ENCODE measurements at places on chromosomes 2 and 18.

GRCh38 chr2:61478086-61478485 lies 7.2 kb upstream of the USP34 start:
- DNase-seq = no peak

DNA sequence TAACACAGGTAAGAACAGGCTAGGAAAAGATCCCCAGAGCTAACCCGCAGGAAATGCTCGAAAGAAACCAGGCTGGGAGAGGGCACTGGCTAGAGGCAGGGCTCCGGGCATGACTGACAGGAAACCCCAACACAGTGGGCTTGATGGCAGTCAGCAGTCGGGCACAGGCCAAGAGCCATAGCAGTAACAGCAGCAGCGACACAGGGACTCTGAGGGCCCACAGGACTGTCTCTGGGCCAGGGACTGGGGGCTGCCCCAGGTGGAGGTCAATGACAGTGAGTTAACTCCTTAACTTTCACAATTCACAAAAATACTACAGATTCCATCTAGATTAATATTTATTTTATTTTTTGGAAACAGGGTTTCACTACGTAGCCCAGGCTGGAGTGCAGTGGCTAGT lies 37.3 kb upstream of the ASPRV1 start:
- DNase-seq = no peak

GRCh38 chr2:85774126-85774978 lies 20.6 kb downstream of the ATOH8 start:
- no peak for DNase-seq

DNA sequence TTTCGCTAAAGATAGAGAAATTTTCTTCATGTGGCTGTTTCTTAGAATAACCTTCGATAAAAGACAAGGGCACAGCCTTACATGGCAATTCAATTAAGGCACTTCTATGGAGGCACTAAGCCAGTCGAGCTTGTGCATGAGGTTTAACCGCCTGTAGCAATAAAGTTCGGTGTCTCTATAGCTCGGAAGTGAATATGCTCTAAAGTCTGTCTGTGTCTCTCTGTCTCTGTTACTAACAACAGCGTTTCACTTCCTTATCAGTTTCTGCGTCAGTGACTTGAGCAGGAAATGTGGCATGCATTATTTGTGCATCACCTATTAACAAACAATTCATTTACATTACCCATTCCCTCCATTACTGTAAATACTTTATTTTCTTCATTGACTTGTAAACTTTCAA lies 365.1 kb upstream of the NETO1 start:
- DNase-seq = no peak

DNA sequence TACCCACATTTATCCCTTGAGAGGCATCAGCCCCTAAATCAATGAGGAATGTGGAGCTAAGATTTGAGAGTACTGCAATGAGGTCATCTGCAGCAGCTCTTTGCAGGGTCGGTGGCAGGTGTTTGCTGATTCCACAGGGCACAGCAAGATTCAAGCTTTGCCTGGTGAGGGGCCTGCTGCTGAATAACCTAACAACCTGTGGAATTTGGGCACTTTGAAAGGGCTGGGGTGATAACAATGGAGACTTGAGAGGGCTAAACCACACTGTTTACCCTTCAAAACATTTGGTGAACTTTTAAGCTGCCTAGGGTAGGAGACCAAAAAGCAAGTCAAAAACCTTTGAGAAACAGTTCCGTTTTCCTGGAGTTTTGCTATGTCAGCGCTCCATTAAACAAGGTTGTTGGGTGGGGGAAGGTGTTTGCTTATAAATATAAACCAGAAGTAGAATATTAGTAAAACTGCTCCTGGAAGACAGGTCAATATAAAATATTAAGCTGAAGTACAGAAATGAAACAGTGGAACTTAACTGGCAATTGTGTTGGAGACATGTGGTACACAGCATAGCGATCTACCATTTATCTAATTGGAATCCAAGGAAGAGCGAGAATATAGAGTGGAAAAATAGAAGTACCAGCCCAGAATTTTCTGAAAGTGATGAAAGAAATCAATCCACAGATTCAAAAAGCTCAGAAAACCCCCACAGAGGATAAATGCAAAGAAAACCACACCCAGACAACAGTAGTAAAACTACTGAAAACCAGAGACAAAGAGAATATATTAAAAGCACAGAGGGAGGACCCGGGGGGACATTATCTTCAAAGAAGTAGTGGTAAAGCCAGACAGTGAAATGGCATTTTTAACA lies 15.7 kb downstream of the COPS8 start:
- DNase-seq = no peak

DNA sequence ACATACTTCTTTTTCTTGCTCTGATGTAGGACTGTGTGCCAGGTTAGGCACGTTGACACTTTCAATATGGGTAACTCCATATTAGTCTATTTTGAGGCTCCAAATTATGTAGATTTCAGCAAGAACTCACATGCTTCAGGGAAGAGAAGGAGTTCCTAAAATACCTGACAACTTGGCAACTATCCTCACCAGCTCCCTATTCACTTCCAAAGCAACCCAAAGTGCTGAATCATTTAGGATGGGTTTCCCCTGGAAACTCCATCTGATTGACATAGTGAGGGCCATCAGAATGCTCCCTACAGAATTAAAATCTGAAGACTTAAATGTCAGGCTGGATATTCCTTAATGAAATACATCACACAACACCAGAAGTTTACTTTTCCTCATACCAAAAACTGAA lies 32.5 kb upstream of the NFU1 start:
- DNase-seq = no peak

GRCh38 chr18:22355598-22355997 lies 62.1 kb downstream of the CTAGE1 start:
- no peak for DNase-seq

DNA sequence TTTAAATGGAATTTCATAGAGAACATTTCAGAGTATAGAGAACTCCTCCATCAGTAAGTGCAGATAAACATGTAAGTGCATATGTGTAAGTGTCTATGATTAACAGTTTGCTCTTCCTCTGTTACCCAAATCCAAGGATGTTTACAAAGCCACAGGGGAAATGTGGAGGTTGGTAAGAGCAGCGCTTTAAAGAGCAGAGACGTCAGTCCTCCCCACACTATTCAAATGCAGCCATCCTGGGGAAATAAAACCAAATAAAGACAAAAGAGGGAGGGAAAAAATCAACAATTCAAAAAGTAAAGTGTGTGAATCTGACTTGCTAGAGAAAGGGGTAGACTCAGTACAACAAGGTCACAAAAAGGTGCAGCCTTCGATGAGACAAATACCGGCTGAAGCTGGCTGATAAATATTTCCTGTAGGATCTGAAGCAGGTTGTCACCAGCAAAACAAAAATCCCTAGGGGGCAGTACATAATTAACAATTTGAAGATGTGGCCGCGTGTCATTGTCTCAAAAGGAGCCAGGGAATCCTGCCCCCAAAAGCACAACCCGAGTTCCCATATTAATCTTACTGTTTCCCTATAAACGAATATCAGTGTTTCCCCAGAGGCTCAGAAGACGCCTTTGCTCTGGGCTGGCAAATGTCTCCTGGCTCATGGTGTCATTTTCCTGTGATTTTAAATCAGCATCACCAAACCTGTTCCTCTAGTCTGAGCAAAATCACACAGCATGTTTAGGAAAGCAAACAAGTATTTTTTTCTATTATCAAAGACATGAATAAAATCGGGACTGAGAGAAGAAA lies 216.5 kb downstream of the CDCA7 start:
- DNase-seq = peak; percentile 63

DNA sequence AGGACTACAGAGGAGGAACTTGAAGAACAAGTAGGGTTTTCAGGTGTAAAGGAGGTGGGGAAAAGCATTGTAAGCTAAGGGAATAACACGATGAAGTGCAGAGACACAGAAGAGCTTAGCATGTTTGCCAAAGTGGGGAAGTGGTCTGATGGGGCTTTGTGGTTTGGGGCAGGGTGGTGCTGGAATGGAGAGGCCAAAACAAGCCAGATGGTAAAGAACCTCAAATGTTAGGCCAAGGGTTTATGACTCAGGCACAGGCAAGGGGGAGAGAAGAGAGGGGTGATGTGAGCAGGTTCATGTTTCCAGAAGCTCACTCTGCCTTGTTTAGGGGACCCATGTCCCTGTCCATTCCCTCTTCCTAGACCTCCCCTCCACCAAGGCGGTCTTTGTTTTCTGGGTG lies 104.5 kb upstream of the YWHAQ start:
- no peak for DNase-seq

DNA sequence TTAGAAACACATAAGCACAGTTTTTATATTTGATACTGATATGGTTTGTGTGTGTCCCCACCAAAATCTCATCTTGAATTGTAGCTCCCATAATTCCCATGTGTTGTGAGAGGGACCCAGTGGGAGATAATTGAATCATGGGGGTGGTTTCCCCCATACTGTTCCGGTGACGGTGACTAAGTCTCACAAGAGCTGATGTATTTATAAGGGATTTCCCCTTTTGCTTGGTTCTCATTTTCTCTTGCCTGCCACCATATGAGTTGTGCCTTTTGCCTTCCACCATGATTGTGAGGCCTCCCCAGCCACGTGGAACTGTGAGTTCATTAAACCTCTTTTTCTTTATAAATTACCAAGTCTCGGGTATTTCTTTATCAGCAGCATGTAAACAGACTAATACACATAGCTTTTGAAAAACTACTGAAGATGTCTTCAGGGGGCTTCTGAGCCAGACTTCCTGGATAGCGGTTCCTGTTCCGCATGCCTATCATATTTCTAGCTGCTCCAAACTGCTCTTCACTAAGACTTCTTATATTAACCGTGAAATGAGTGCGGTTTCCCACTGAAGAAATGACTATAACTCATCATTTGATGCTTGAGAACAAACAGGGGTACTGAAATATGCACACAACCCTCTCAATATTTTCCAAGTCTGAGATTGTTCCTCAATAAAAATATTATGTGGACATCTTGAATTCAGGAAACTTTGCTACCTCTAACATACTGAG lies 75.8 kb downstream of the SPHKAP start:
- DNase-seq = no peak

GRCh38 chr2:36696533-36696932 lies at the start of gene VIT:
Gene VIT (plus strand): TSS chr2:36696707. CDS start chr2:36716371, 19,664 bp downstream.
- DNase-seq = no peak

GRCh38 chr2:41902897-41903296 lies 144.9 kb upstream of the PKDCC start:
- no peak for DNase-seq

DNA sequence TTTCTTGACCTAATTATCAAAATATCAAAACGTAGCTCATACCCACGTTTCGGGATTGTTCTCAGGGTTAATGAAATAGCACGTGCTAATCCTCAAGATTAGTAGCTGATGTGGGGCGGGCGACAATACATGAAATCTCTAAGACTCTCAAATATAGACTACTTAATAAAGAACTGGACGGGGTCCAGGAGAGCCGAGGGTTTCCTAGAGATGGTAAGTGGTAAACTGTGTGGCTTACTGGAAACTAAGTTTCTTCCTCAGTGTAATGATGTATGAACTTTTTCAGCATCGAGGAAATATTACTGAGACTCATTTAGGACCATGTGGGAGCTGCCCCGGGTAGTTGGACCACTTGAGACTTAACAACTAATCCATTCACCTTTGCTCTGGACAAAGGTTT lies 453.3 kb upstream of the SALL3 start:
- no peak for DNase-seq

- no peak for DNase-seq
These were observed 53.9 kb downstream of the PRKRA start for GRCh38 chr2:178397002-178397605.

GRCh38 chr2:74585406-74586185 lies 31.1 kb downstream of the DOK1 start:
- no peak for DNase-seq

- DNase-seq = no peak
These were observed 208.7 kb upstream of the STK17B start for GRCh38 chr2:196380098-196380497.

GRCh38 chr2:58557176-58557575 lies 316.1 kb upstream of the FANCL start:
- no peak for DNase-seq

- DNase-seq = no peak
These were observed 955.4 kb upstream of the FANCL start for GRCh38 chr2:59196491-59196890.

DNA sequence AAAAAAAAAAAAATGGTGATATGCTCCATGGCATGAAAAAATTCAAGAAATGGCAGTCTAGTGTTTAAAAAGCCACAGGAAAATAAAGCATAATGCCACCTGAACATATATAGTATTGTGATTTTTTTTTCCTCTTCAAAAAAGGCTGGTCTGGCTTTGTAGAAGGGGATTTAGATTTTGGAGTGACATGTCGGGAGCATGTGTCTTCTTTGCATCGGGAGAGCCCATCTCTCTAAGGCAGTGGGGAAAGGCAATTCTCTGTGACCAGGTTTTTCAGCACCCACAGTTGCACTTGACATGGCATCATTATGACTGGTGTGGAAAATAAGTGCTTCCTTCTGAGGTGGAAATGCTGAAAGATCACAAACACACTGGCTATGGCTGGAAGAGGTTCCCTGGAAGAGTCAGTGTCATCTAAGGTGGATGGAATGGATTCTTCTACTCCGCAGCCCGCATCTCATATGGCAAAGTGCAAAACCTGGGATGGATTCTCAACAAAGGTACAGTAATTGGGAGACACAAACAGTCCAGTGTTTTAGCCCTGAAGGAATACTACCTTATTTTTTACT lies 172.5 kb downstream of the AGAP1 start:
- DNase-seq = peak; percentile 47

GRCh38 chr2:143852759-143853158 lies 667.2 kb downstream of the ZEB2 start:
- no peak for DNase-seq

- no peak for DNase-seq
These were observed 86.4 kb downstream of the XRCC5 start for GRCh38 chr2:216195565-216196029.

DNA sequence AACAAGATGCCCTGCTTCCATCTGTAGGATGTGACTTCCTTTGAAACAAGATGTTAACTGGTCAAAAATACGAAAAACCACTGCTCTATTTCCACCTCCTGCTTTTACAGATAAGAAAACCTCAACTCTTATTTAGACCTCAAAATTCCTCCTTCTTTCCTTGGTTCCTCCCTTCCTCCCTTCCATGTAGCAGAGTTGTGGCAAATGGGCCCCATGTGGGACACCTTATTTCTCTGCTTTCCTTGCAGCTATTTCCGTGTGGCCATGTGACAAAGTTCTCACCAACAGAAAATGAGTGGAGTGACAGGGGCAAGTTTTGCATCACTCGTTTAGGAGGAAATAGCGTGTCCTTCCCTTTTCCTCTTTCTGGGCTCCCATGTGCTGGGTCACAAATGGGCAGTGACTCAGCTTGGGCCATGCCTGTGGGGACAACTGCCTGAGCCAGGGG lies 69.4 kb upstream of the SMAD2 start:
- DNase-seq = no peak

- DNase-seq = no peak
These were observed 19.5 kb upstream of the YWHAQ start for GRCh38 chr2:9650119-9650821.

DNA sequence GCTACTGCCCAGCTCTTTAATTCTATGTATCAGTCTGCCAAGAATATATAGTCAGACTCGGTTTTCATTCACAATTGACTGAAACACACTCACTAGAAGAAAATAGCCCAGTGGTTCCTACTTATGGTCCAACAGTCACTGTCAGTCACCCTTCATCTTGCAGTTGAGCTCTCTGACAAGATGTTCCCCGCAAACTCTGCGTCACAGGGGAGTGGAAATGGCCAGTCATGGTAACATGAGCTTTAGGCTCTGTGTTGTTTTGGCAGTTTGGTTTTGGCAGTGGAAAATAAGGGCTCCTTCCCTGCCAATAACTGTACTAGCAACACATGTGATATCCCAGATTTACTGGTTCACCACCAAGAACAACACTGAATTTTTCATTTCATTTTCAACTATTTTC lies 122.5 kb downstream of the PRPF40A start:
- no peak for DNase-seq

GRCh38 chr2:45759310-45759851 lies 107.9 kb downstream of the PRKCE start:
- DNase-seq = no peak

- no peak for DNase-seq
These were observed 57.4 kb downstream of the SP100 start for GRCh38 chr2:230473378-230473777.
